ENCODE measurements at places on chromosomes 12 and 14.

- DNase-seq: no peak
Observed at GRCh38 chr14:67503331-67503730, 14.8 kb upstream of the TMEM229B start.

DNA sequence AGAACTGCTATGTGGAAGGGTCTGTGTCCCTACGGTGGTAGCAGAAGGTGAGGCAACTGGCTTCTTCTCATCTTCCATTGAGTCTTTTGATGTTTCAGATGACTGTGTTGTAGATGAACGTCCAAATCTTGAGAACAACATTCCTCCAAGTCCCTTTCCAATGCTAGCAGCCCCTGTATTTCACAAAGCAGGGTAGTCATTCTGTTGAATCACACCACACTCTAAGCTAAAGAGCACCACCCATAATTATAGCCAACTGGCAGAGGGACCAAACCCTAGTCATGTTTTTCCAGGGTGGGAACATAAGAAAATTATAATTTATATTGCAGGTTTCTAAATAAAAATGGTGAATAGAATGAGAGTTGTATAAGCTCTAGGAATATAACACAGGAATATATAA lies 98.7 kb downstream of the DDHD1 start:
- no peak for DNase-seq

DNA sequence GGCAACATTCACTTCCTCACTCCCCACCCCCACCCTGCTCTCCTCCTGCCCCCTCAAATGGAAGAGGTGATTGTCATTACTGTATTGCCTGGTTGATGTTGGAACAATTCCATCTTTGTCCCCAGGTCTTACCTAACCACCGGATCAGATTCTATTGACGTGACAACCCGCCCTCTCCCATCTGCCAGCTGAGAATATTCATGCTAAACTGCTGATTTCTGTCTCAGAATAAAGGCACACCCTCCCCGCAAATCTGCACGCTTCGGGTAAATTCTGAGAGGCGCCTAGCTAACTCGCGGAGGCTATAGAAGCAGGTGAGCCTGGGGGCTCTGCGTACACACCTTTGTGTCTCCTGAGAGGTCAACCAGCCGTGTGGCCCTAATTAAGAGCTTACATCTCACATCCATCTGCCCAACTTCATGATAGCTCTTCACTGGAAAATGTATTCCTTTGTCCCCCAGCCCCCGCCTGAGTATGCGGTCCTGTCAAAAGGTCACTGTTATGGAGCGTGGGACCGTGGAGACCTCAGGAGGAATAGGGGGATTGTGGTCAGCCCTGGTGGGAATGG lies 1054.3 kb downstream of the VRK1 start:
- no peak for DNase-seq

DNA sequence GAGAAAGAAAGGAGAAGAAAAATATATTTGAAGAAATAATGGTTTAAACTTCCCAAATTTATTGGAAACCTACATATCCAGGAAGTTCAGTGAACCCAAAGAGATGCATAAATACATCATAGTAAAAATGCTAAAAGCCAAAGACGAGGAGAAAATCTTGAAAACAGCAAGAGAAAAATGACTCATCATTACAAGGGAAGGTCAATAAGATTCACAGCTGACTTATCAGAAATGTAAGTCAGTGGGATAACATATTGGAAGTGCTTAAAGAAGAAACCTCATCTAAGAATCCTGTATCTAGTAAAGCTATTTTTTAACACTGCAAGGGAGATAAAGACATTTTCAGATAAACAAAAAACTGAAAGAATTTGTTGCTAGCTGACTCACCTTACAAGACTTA lies 19.9 kb downstream of the RIC8B start:
- no peak for DNase-seq

DNA sequence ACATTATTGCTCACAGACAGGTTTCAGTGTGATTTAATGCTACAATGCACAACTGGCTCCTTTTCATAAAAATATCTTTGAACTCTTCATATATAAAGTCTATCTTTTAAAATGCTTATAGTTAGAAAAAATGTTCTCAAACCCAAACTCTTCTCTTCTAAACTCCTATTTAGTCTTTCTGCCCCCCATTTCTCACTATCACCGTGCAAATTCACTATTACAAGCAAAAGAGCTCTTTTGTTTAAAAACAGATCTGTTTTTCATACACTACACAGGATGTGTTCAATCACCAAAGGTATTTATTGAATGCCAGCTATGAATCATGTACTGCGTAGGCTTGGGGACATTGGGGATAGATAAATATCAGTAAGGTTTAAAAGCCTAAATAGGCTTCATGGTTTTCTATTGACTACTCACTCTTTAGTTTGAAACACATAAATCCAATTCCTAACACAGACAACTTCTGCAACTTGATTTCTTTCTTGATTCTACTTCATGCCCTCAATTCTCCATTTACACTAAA lies 692.3 kb downstream of the C12orf50 start:
- no peak for DNase-seq

DNA sequence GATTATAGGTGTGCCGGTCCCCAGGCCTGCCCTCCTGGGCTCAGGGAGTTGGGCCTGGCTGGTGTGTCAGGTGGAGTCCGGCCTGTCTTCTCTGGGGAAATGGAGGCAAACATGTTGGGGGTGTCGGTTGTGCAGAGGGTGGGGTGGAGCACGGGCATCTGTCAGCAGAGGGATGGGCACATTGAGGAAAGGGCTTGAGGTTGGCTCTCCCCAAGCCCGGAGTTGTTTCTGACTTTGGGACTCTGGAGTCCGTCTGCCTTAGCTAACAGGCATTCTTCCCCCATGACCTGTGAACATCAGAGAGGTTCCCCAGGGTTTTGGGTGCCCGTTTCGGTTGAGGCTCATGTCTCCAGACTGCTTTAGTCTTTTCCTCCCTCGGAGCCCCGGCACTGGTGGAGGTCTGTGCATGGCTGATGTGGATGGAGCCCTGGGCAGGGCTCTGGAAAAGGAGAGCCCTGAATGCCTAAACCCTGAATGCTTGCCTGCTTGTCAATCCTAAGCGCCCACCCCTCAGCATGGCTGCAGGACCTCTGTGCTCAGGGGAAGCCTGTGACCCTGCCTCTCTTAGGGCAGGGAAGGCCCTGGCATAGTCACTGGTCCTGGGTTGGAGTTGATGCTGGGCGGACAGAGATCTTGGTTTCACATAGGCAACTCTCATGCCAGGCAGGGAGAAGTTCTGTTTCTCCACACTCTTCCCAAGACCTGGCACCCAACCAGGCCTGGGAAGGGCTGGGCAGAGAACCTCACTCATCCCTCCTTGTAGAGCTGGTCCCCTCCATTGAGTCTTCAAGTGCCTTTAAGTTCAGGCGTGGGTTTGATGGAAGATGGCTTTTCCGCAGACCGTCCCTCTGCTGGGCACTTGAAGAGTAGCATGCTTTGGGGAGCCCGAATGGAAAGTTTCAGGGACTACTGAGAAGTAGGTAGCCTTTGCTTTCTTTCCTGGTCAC lies 12.9 kb downstream of the NYNRIN start:
- no peak for DNase-seq

GRCh38 chr14:44036248-44036647 lies 470.8 kb downstream of the FSCB start:
- no peak for DNase-seq

DNA sequence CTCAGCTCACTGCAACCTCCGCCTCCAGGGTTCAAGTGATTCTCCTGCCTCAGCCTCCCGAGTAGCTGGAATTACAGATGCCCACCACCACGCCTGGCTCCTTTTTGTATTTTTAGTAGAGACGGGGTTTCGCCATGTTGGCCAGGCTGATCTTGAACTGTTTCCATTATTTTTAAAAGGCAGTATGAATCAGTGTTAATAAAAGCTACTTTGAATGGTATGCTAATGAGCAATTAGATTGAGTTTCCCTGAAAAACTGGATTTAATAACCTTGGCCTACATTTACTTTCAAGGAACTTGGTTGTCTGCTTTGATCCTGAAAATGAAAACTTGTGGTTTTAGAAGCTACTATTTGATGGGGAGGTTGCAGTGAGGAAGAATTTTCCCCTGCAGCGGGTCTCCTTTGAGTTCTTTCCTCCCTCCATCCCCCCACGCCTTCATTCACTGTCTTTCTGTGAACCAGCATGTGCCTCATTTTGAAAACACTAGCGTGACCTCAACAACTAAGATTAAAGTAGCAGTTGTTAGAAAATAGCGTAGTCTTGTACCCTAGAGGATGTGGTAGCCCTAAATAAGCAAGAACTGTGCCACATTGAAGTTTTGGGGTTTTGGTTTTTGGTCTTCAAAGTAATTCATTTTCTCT lies 17.8 kb upstream of the RPS6KA5 start:
- no peak for DNase-seq

DNA sequence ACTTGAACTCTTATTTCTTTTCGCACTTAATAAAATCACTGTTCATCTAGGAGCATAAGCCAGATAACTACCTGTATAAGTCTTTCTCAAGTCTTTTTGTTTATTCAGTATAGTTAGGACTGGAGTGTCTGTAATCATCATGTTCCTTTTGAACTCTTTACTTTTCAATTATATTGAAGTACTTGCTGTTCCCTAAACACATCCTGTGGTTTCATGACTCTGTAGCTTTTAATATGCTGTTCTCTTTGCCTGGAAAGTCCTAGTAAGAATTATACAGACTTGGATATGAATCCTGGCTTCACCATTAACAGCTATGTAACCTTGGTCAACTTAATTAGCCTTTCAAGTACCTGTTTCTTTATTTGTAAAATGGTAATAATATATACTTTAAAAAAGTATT lies 88.2 kb downstream of the CCDC91 start:
- DNase-seq: no peak

- DNase-seq: no peak
Observed at GRCh38 chr14:77011245-77011644, 17.3 kb downstream of the IRF2BPL start.

GRCh38 chr12:121610239-121611149 lies 15.8 kb upstream of the ORAI1 start:
- DNase-seq: no peak

- DNase-seq: no peak
Observed at GRCh38 chr12:3681595-3682061, 71.3 kb downstream of the CRACR2A start.

DNA sequence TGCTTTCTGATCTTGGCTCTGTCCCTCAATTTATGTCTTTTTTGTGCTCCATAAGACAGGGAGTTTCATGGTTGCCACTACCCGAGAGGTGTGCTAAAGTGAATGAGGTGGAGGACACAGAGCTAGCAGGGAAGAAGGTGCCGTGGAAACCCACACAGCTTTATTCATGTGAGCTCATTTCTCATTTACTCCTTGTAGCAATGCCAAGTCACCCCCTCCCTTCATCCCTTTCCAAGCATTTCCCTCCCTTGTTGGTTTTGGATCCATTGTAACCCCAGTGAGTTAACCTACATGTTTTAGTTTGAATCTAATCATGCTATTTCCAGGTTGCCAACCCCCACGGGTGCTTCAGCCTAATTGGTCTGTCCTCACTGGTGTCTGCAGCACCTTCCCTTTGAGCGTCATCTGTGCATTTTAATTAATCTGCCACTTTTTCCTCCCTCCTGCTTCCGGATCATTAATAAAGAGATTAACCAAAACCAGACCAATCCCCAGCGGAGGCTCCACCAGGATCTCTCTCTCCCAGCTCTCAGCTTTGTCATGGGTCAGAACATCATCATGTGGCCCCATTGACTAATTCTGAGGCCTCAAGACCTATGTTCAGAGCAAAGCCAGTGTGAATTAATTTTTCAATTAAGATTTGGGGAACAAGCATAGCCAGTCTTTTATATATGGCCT lies 56.2 kb downstream of the NTF3 start:
- DNase-seq: no peak

DNA sequence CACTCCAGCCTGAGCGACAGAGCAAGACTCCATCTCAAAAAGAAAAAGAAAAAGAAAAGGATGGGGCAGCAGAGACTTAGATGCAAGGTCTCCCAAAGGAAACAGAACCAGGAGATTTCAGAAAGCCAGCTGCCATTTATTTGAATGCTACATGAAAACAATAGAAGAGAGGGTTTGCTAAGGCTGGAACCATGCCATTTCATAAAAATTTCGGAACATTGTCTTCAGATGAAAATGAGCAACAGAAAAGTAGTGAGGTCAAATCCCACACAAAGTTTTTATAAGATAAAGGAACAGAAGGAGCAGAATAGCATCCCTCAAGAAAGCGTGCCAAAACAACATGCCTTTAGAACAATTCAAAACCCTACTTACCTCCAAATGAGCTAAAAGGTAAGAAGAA lies 175.3 kb downstream of the ETV6 start:
- DNase-seq: no peak

- DNase-seq: no peak
Observed at GRCh38 chr14:80850197-80850814, 91.2 kb downstream of the CEP128 start.

DNA sequence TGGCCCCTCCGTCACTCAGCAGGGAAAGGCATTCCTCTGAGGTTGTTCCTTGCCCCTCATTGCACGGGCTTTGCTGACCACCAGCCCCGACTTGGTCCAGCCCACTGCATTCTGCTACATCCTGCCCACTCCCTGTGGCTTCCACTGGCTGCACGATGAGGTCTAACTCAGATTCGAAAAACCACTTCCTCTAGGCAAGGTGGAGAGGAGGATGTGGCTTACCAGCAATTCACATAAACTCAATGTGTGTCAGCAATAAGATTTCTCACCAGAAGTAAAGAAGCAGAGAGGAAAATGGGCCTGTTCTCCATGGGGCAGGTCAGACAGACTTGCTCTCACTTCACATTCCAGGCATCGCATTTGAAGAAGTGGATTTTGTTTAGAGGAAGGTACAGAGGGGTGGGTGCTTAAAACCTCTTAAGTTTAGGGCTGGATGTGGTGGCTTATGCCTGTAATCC lies 14.7 kb downstream of the GPR68 start:
- no peak for DNase-seq
